ENCODE measurements at places on chromosomes 11 and 22.
A peak's percentile ranks its signal among the peaks of the same experiment; 100 is the strongest.

DNA sequence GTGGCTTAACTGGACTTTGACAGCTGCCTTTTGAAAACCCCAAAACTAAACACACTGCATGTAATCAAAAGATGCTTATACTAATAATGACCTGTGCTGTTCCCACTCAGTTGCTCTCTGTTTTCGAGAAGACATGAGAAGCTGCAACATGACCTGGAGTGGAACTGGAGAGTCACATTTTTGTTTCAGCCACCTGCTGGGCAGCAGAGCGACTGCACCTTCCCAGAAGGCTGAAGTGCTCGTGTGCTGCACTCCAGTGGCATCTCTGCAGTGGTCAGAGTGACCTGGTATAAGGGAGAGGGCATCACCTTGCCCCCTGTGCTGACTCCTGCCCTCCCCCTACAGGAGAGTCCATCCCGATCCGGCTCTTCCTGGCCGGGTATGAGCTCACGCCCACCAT lies 8.6 kb downstream of the THYN1 start:
- DNase-seq: peak; percentile 38

DNA sequence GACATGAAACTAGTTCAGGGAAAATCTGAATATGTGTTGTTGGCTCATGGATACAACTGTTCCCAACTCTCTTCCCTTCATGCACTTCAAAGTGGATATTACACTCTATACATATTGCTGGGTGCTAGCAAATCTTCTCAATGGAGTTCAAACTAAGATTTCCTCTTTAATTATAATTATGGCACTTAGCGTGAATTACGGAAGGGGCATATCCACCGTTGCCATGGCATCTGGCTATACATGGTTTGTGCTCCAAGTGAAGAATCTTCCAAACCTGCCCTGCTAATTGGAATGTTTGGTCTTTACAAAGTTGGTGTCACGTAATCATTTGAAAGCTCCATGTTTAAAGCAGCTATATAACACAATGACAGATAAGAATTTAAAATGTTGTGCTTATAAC lies 5.6 kb downstream of the MPPED2 start:
- no peak for DNase-seq

- no peak for DNase-seq
Observed at GRCh38 chr11:69076129-69076791, 27.5 kb downstream of the TPCN2 start.

- DNase-seq: no peak
Observed at GRCh38 chr11:121439337-121439736, 12.8 kb upstream of the SORL1 start.

DNA sequence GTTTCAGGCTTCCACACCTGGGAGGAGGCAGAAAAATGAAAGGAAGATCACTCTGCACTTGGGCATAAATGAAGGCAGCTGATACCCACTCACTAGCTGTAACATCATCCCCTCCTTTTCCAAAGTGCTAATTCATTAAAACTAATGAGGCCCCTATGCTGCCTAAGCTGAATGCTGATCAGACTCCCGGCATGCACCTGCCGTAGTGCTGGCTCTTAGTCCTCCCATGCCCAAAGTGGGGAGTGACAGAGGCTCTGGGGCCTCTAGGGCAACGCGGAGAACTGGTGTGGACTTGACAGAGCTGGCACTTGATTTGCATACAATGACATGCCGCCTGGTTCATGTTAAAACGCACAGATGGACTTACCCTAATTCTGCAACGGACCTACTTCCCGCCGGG lies 96.5 kb upstream of the NCAM1 start:
- DNase-seq: no peak

- no peak for DNase-seq
Observed at GRCh38 chr11:131750692-131751091, 380.3 kb downstream of the NTM start.

DNA sequence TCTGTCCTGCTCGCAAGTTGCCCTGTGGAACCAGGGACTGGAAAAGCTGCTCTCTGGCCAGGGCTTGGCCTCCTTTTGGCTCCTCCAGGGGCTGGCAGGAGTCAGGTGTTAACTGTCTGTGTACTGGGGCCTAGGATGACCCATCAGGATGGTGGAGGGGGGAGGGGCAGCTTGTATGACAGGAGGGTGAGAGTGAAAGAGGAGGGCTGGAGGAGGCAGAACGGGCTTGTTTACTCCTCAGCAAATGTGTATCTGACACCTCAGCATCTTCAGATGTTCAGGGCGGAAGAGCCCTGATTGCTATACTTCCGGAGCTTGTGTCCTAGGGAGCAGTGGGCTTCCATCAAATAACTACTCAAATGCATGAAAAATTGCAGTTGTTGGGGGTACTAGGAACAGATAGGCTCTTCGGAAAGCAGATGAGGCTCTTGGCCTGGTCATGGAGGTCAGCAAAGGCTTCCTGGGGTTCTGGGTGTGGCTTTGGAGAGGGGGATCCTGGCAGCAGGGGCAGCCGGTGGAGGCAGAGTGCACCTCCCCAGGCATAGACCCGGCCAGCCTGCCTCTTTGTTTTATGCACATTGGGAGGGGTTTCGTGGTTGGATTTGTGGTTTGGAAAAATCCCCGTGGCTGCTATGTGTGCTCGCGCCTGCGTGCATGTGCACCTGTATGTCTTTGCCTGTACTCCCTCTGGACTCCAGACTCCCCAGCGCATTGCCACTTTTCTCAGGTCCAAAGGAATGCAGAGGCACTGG lies 31.2 kb downstream of the CD82 start:
- peak; percentile 81 for DNase-seq

DNA sequence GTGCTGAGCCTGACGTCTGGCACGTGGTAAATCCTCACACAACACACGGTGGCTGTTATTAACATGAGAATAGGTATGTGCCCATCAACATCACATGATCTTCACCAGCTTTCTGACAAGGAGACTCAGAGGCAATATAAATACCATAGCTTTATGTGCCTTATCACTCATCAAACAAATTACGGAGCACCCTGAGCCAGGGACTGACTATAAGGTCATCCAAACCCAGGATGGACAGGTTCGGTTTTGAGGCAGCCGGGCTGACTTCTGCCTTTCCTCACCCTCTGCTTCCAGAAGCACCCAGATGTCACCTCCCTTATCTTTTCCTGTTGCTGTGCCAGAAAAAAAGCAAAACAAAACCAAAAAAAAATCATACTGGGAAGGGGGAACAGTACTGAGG lies 5.7 kb upstream of the PLAAT3 start:
- no peak for DNase-seq

- DNase-seq: no peak
Observed at GRCh38 chr11:8652140-8652539, 30.3 kb downstream of the TRIM66 start.

DNA sequence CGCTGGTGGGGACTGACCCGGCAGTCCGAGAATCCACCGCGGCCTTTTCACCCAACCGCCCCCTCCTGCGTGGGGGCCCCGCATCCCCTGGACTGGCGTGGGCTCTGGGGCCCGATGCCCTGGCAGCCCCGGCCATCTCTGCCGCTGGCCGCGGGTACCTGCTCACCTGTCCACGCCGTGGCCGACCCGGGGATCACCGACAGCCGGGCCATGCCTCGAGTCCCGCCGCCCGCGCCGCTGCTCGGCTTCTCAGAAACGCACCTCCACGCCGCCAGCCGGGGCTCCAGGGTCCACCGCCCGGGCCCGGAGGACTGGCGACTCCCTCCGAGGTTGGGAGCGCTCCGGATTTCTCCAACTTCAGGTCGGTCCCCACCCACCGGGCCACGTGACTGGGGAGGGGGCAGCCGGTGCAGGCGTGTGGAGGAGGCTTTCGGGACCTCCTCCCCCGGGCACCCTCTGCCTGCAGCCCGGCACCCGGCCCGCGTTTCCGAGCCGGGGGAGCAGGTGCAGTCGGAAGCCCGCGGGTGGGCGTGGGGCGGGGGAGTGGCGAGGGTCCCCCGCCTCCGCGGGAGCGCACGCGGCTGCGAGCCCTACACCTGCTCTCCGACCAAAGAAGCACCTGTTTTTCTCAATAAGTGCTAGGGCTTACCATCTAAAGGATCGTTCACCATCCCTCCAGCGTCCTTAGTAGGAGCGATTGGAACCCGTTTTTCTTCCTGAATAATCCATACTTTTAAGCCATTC lies 554 bp upstream of the NRIP3 start:
- DNase-seq: no peak

DNA sequence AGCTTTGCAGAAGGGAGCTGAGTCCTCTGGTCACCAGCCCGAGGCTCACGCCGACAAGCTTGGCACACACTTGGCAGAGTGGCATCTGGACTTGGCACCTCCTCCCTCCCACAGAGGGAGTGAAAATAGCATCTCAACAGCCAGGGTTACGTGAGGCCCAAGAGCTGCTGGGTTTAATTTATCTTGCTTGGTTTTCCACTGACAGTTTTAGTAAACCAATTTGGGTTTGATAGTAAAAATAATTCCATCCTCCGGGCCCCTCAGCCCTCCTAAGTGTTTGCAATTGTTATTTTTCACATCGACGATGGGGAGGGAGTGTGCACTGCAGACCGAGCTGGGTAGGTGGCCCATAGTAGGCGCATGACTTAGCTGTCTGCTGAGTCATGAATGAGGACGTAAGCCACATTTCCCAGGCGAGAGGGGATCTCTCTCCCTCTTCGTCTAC lies 107.6 kb upstream of the ASPHD2 start:
- DNase-seq: no peak

DNA sequence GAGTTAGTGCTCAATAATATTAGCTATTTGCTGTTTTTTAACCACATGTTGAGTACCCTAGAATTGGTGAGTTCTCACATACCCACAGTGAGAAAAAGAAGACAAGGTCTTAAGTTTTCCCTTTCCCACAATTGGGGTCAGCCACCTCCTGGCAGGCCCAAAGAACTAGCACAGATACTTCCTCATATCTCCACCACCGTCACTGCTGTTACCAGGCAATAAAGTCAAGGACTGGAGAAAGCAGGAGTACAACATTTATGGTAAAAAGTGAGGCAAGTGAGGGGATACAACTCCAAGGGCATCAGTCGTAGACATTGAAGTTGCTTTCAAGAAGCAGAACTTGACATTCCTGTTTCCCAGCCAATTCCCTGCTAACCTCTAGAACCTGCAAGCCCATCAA lies 19.6 kb downstream of the ELP4 start:
- no peak for DNase-seq

DNA sequence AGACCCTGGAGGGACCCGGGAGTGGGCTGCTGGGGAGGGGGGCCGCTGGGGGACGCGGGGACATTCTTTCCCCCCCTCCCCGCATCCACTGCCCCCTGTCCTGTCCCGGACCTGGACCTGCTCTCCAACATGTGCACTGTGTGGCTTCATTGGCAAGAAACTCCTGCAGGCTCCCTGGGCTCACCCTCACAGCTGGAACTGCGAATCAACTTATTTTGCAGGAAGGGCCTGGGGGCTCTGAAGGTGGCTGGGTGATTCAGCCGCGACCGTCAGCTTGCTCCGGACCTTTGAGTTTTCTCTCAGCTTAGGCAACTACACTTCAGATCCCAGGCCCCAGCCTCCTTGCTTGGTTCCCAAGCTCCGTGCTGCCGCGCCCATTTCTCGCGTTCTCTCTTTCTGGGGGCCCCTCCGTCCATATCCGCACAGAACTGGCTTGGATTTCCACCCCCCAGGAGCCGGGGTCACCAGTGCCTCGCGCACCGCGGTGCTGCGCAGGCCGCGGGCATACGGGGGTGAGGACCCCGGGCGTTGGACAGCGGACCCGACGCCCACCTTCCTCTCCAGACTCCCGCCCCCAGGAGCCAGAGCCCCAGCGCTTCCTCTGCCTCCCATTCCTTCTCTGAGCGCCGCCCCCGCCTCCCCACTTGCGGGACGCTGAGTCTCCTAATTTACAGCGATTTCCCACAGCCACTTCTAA lies 471 bp upstream of the AHNAK start:
- DNase-seq: no peak

DNA sequence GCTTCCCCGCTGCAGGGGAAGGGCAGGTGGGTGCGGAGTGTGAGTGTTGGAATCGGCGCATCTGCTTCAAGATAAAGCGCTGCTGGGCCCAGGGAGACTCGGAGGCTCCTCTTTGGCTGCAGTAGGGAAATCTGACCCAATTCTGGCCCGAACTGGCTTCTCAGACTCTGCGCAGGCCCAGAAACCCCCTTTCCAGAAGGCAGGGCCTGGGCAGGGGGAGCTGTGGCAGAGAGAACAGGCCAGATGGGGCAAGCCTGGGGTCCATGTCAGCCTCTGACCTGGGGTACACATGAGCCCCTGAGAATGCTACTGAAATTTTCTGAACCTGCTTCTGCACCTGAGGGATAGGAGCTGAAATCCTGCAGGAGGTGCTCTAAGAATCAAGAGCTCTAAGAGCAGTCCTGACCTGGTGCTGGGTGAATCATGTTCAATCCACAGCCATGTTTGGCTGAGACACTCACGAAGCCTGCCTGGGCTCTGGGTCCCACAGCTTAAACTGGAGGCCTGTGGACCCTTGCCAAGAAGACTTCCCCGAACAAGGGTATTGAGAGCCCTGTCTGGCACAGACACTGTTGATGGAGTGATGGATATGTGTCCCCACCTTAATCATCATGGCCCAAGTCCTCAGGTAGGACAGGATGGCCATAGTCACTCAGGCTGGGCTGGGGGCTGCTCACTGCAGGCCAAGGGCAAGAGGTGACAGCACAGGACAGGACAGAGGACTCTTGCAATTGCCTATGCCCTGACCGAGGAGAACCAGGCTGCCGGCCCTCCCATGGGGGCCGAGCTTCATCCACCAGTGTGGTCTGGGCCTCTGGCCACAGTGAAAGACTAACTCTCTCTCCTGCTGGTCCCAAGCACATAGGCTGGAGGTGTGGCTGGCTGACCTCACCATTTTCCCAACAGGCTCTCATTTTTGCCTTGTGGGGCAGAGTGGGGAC lies 6.9 kb downstream of the RAB3IL1 start:
- DNase-seq: no peak

- DNase-seq: no peak
Observed at GRCh38 chr11:133153031-133153430, 379.3 kb downstream of the OPCML start.
